ENCODE measurements at places on chromosomes 1 and 21. TPM values are rescaled to one million over a fixed set of nuclear protein-coding genes. Genes with fewer than 3 reads are reported as not detected.

ACKR1 gene
- not detected for total RNA-seq

FGR gene
- 0.23 TPM for total RNA-seq

PRDX6 gene
- total RNA-seq = 125 TPM

OR4F29 gene
- not detected for total RNA-seq

RIPPLY3 gene
- total RNA-seq = not detected

TRIM67 gene
- not detected for total RNA-seq

SHE gene
- not detected for total RNA-seq

VASH2 gene
- total RNA-seq = 0.15 TPM

CA6 gene
- total RNA-seq = 2.1 TPM

OR2M3 gene
- not detected for total RNA-seq

CA14 gene
- not detected for total RNA-seq

MAP3K21 gene
- total RNA-seq = 2.0 TPM

CELA3B gene
- total RNA-seq = not detected

ZNF697 gene
- 0.15 TPM for total RNA-seq

ADAMTS5 gene
- total RNA-seq = not detected

FMOD gene
- 0.40 TPM for total RNA-seq

EXO1 gene
- total RNA-seq = 28.4 TPM

MEX3A gene
- not detected for total RNA-seq

RHD gene
- not detected for total RNA-seq

PLA2G2D gene
- total RNA-seq = not detected

DHDDS gene
- 47.8 TPM for total RNA-seq

UMODL1 gene
- total RNA-seq = 0.20 TPM

ATP1A4 gene
- total RNA-seq = not detected

Data from activated naive CD4-positive, alpha-beta T cell treated with anti-CD3 and anti-CD28 coated beads, Interleukin-2, amount 10 ng/mL, durations not matched to agents 5 hours and 36 hours (primary cell).